ENCODE measurements at places on chromosomes 2 and 18.

DNA sequence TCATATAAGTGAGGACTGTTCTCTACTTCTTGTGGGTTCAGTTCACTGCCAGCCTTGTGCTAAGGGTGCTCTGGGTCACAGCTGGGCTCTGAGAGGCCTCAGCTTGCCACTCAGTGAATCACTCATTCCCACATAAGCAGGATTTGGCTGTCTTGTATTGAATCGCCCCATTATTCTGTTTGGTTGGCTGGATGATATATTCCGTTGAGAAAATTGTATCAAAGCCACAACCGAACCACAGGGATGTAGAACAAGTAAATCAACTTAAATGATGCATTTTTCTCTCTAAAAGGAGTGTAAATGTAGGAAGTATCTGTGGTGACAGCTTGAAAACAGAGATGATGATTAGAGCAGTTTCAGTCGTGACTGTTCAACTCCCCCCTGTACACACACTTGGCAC is 39.6 kb downstream of the TTC39C start:
- no peak for DNase-seq

- no peak for DNase-seq
Observed at GRCh38 chr18:79049506-79049905, 19.7 kb upstream of the ATP9B start.

DNA sequence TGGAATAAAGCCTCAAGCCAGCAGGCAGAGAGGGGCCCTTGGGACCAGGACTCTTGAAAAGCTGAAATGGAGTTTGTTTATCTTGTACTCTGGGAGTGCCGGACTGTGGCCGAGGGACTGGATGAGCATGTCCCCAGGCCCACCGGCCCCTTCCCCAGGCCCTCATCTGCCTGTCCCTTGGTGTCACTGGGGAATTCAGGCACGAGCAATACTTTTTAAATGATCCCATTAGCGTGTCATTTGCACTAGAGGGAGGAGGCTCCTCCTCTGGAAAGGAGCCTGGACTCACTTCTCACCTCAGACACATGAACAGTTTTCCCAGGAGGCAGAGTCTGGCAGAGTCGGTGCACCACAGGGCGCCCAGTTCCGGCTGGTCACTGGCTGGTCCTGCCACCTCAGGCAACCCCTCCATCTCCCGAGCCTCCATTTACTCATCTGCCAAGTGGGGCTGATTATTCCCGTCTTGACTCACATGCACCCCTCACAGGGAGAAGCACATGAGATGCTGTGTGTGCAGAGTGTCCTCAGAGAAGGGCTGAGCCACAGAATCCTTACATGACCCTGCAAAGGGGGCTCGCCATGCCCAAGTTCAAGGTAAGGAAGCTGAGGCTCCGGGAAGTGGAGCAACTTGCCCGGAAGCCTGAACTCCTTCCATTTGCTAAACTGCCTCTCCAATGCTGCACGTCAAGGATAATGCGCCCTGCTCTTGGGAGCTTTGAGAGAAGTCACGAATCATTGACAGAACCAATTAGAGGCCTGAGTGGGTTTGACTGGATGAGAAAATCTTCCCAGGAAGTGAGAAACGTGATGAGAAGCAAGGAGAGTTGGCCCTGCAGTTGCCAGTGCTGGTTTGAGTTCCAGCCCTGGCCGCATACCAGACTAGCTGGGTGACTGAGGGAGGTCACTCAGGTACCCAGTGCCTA is 26.7 kb downstream of the CIB4 start:
- no peak for DNase-seq

DNA sequence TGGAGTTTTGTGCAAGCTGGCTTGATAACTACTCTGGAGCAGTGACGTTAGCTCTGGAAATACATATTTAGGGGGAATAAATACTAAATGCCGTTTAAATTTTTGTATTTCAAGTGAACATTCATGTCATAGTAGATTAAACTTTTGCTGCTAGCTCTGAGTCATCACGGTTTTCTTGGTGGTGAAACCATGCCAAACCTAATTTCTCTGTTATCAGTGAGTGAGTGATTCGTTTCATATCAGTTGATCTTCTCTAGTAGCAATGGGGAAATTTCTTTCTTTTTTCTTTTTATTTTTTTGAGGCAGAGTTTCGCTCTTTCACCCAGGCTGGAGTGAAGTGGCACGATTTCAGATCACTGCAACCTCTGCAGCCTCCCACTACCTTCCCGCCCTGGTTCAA is 211.1 kb downstream of the PTPRM start:
- DNase-seq = no peak

- DNase-seq = no peak
Observed at GRCh38 chr2:240426845-240427721, 8.4 kb upstream of the GPC1 start.

DNA sequence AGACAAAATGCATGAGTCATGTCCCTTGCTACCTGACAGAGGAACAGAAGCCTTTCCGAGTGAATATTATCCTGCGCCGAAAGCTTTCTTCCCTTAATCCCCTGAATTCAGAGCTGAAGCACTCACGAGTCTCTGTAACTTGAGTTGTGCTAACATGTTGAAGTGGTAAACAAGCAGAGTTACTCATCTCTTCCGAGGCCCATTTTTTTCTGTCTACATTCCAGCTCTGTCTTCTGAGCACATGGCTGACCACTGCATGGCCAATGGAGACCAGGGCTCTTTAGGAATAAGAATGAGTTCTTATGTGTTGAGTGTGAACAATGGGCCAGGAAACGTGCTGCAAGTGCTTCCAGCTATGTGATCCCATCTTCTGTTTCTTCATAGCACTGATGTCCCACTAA is 73.1 kb upstream of the PID1 start:
- DNase-seq = no peak

DNA sequence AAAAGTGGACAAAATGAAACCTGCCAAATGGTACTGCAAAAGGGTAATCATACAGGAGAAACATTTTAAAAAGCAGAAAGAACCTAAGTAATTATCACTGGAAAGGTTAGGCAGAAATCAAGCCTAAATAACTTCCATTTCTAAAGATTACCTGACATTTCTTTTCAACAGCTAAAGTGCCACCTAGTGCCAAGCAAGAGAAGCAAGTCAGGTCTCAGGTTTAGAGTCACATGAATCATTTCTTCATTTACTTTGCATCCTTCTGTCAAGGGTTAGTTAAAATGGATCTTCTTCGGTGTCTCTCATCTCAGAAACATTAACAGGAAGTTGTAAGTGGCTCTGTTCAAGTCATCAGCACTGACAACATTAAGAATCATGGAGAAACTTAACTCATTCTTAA is 90.3 kb downstream of the AKAIN1 start:
- DNase-seq = no peak

- no peak for DNase-seq
Observed at GRCh38 chr18:26406324-26406723, 142.0 kb downstream of the KCTD1 start.

GRCh38 chr18:5879479-5879882 is 15.8 kb downstream of the TMEM200C start:
- DNase-seq = no peak

- DNase-seq = no peak
Observed at GRCh38 chr2:855177-855576, 95.5 kb upstream of the SNTG2 start.

GRCh38 chr18:10751653-10752052 is 225.8 kb downstream of the NAPG start:
- no peak for DNase-seq

DNA sequence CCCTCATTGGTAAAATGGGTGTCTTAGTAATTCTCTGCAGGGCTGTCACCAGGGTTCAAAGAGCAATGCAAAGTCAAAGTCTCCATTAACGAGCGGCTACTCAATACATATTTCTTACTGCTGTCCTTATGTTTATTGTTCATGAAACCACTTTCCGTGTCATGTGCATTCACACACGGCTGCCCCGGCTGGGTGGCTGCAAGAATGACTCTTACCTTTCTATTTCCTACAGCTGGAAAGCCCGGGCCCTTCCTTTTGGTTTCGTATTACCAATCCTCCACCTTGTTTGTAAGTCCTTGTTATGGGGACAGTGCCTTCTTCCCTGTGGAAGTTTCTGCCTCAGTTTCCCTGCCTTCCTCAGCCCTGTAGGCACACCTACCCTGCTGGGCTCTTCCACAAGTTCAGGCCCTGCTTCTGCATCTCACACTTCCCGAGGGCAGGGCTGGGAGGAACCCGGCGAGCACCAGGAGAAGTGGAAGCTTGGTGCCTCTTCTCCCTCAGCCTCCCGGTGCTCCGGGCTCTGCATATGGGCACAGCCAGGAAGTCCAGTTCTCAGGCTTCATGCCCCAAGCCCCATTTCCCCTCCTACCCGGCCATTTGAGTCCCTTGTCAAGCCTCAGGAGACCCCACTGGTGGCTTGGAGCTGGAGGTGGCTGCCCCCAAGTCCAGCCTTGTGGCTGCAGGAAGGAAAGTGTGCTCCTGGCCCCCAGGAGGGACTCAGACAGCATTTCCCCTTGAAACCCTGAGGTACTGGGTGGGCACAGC is 18.7 kb upstream of the ACKR3 start:
- DNase-seq = no peak

- no peak for DNase-seq
Observed at GRCh38 chr2:113240915-113241911, 37.5 kb downstream of the PAX8 start.

- DNase-seq = no peak
Observed at GRCh38 chr2:39266916-39267434, 23.2 kb upstream of the CDKL4 start.

DNA sequence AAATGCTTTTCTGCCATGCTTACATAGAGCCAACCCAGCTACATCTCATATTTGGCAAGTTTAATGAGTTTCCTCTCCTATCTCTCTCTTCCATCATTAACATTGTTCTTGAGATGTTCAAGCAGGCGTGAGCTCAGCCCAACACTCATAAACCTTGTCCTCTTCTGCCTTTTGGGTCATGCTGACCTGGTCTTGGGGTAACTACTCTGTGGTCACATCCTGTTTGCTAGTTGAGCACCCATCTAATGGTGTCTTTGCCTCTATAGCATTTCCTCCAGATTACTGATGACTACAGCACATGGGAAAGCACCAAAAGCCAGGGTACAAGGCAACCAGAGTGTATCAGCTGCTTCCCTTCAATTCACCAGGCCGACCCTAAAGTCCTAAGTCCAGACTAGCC is 366.9 kb upstream of the HNRNPA3 start:
- DNase-seq = no peak

- no peak for DNase-seq
Observed at GRCh38 chr2:159227467-159227866, 59.0 kb downstream of the WDSUB1 start.

GRCh38 chr18:62339106-62339988 is 14.2 kb downstream of the TNFRSF11A start:
- no peak for DNase-seq

DNA sequence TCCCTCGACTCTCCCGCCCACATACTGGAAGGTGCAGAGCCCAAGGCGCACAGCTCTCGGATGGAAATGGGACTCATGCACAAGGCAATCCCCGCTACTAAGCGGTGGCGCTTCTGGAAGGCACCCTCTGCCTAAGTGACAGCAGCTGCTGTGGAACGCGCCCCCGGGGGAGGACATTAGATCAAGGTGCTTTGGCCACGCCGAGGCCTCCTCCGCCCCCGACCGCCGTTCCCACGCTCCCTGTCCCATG is 202 bp downstream of the MCEE start:
- no peak for DNase-seq

- DNase-seq = no peak
Observed at GRCh38 chr2:82954868-82955267, 1504.2 kb downstream of the SUCLG1 start.

DNA sequence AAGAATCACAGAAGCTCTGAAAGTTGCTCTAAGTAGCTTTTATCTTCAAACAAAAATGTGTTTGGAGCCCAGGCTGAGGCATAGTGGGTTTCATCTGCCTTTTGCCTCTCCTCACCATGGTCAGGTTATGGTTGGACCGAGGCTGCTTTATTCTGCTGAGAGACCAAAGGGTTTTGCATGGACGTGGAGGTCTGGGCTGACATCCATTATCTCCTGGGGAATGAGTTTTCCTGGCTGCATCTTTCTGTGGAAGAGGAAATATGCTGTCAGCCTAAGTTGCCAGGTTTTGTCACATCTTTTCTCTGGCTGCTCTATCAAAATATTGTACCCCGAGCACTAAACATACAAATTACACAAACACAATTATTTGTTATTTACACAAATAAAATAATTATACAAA is 223.2 kb downstream of the LDLRAD4 start:
- no peak for DNase-seq

GRCh38 chr2:176643646-176644045 is 374.4 kb downstream of the MTX2 start:
- no peak for DNase-seq

GRCh38 chr18:63402246-63403162 is 19.8 kb downstream of the VPS4B start:
- DNase-seq = no peak

- no peak for DNase-seq
Observed at GRCh38 chr2:88614497-88615157, 12.6 kb downstream of the EIF2AK3 start.

DNA sequence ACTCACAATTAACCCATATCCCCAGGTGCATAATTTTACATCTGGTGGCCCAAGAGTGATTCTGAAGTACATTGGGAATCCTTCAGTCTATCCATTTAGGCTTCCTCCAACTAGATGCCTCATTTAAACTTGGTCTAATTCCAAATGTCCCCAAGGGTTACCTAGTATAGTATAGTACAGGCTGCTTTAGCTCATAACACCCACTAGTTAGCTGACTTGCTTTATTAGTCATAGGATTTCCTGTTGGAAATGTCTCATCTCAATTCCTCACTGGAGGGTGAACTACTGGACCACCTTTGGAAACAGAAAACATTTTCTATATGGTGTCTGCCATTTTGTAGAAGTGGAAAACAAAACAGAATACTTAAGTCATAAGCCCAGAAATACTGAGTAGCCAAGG is 202.5 kb upstream of the SESTD1 start:
- no peak for DNase-seq

DNA sequence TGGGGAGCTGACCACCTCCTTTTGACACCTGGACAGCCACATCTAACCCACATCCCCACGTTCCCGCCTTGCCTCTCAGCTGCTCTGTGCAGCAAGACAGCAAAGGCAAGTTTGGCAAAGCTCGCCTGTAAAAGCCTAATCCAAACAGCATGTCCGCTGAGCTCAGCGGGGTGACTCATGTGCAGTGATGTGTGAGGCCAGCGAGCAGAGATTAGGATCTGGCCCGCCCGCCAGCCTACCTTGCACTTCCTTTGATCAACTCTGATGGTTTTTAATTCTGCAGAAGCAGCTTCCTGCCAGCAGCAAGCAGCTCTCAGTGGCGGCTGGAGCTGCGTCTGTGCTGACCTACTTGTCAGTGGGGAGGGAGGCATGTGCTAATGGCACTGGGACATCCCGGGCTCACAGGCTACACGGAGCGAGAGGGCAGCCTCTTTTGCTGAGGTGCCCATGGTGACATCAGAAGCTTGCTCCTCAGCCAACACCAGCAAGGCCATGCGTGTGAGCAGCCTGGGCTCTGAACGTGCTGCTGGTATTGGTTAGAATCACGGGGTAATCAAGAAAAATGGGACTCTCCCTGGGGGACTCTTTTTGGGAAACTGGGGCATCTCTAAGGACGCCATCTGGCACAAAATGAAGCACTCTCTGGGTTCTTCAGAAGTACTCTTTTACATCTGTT is 36.0 kb upstream of the EML4 start:
- DNase-seq = peak; percentile 87

GRCh38 chr2:47177043-47177565 is 22.0 kb upstream of the STPG4 start:
- DNase-seq = no peak

GRCh38 chr18:58863539-58864145 is 1.0 kb upstream of the ZNF532 start:
- peak; percentile 47 for DNase-seq

All from activated T-cell treated with anti-CD3 and anti-CD28 coated beads, Interleukin-2, amount 50 U/mL, for 1 hour (primary cell).